ENCODE measurements at places on chromosomes 7 and 10.

- DNase-seq = peak; percentile 48
These were observed 7.5 kb upstream of the RBP3 start for GRCh38 chr10:47340608-47341170.

GRCh38 chr10:97037365-97038361 is 148.1 kb downstream of the SLIT1 start:
- DNase-seq = peak; percentile 62

DNA sequence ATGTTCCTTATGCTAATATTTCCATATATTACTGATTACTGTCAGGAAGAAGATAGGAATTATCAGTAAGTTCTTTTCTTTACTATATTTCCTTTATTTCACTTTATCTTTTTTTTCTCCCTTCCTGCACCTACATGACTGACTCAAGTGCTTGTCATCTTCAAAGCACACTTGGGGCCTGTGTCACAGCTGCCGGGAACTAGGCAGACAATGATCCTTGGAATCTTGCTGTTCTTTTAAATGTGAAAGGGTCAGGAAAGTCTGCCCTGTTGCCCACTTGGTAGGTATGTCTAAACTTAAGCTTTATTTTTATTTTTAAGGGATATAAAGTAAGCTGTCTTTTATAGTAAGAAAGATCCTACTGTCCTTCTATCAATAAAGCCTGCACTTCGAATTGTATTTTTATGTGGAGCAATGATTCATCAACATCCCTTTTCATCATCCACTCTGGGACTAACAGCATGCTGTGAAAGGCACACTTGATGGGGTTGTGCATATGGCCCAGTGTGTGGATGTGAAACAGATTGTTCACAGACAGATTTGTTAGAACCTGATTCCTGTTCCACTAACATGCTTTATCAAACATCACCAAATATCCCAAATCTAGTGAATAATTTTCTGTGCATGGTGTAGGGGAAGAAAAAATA is 556.9 kb downstream of the DNAJB9 start:
- no peak for DNase-seq

- peak; percentile 91 for DNase-seq
These were observed 241.3 kb downstream of the ANK3 start for GRCh38 chr10:60148266-60148840.

DNA sequence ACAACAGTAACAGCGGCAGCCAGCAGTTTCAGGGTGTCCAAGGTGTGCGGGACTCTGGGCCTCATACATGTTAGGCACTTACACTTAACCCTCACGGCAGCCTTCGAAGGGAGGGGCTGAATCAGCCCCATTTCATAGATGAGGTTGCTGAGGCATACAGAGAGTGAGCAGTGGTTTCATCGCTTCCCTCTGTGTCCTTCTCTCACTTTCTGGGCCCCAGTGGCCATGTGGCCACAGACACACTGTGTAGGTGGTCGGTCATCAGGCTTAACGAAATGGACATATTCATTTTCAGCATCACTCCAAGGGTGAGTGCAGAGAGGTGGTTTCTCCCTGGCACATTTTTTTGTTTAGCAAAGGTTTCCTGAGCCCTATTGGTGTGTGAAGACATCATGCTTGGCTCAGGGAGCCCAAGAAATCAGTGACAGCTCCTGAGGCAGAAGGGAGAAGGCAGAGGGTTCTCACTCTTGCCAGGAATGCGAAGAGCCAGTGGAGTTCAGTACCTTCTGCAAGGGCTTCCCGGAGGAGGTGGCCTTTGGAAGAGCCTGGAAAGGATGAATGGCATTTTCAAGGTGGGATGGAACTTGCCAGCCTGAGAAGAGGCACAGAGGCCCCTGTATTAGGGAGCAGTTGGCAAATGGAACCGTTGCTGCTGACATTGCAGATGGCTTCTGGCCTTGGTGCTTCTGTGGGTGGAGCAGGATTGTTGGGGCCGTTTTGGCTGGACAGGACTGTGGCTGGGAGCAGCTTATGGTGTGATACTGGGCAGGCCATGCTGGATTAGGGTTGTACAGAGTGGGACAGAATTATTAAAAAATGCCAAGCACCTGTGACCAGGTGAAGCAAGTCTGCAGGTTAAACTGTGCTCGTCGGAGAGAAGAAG is 61.7 kb upstream of the PPIF start:
- DNase-seq = no peak

- no peak for DNase-seq
These were observed 143.2 kb downstream of the POLR1F start for GRCh38 chr7:19565602-19566001.

GRCh38 chr7:55274156-55274555 is 91.0 kb upstream of the LANCL2 start:
- DNase-seq = no peak

- DNase-seq = peak; percentile 45
These were observed 76.1 kb downstream of the ADD3 start for GRCh38 chr10:110083884-110084283.

DNA sequence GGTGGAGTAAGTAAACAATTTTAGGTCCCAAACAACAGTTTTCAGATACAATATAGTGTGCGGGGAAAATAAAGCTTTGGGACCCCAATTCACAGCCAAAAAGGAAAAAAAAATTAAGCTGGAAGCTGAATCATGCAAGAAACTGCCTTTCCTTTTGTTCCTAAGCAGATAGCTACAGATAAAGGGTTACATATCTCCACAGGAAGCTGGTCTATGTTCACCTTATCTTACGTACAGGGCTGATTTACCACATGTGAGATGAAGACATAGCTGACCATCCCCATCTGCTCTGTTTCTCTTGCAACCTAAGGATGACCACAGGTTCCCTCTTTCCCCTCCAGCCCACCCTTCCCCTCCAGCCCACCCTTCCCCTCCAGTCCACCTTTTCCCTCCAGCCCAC is 14.2 kb upstream of the PFKP start:
- peak; percentile 65 for DNase-seq

DNA sequence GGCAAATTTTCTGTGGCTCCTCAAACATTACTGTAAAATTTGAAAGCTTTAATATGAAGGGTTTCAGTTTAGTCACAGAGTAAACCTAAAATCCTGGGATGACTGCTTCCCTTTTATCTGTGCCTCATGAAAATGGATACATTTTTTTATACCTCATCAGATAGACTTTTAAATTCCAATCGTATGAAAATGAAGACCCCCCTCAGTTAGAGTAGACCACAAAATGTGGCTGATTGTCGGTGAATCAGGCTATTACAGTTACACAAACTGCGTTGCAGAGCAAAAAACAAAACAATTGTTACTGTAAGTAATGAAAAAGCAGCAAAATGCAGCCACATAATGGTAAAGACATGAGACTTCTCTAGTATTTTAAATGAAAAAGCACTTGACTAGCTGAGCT is 296.2 kb downstream of the CNTNAP2 start:
- no peak for DNase-seq

DNA sequence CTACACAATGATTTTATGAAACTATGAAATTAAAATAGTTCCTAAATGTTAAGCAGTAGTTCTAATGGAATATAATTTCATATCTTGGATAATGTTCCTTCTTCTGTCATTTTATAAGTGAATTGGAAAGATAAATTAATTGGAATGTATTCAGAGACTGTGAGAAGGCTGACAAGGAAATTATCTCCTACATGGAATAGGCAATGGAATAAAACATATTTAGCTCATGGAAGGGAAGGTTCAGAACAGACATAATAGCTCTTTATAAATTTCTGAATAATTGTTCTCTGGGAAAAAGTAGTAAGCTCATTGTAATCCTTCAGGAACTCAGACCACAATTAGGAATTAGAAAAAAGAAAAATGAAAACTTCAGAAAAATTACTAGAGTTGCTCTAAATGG is 1172.3 kb upstream of the SORCS1 start:
- DNase-seq = no peak

- no peak for DNase-seq
These were observed 935 bp downstream of the TM9SF3 start for GRCh38 chr10:96585736-96586418.

- DNase-seq = peak; percentile 42
These were observed 10.7 kb upstream of the REPIN1 start for GRCh38 chr7:150357771-150358427.

DNA sequence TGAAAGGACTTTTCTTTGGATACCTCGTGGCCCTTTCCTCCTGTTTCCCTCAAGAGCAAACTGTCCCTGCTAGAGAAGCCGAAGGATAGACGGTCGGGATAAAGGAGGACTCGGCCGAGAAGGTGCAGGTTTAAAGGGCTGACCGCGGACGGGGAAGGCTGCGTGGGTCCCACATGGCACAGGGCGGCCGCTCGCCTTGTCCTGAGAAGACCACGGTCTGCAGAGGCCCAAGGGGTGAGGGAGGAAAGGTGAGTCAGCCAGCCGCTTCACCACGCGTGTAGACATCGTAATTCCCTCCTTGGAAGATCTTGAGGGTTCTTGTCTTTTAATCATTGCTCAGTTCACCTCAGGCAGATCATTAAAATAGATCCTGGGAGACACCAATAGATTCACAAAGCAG is 253.8 kb downstream of the DPP6 start:
- no peak for DNase-seq
